ENCODE measurements at places on chromosomes 16 and 17.

GRCh38 chr16:88739139-88739976, 33.1 kb downstream of the CTU2 start:
- no peak for DNase-seq

- DNase-seq = no peak
Observed at GRCh38 chr17:39625198-39625785, 1.5 kb upstream of the PPP1R1B start.

GRCh38 chr16:46828292-46828691, 2.7 kb downstream of the C16orf87 start:
- no peak for DNase-seq

DNA sequence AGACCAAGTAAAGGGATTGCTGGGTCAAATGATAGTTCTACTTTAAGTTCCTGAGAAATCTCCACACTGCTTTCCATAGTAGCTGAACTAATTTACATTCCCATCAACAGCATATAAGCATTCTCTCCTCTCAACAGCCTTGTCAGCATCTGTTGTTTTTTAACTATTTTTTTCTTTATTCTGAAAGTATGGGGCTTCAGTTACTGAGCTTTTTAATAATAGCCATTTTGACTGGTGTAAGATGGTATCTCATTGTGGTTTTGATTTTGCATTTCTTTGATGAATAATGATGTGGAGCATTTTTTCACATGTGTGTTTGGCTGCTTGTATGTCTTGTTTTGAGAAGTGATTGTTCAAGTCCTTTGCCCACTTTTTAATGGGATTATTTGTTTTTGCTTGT, 2.5 kb downstream of the KRTAP2-2 start:
- no peak for DNase-seq

- no peak for DNase-seq
Observed at GRCh38 chr17:19502517-19502916, 31.1 kb upstream of the SLC47A1 start.
